ENCODE measurements at places on chromosomes 3 and 15.
A peak's percentile ranks its signal among the peaks of the same experiment; 100 is the strongest.

- DNase-seq = no peak
Observed at GRCh38 chr3:31767920-31768319, 213.1 kb downstream of the OSBPL10 start.

- DNase-seq = no peak
Observed at GRCh38 chr3:24713516-24713915, 218.9 kb upstream of the THRB start.

DNA sequence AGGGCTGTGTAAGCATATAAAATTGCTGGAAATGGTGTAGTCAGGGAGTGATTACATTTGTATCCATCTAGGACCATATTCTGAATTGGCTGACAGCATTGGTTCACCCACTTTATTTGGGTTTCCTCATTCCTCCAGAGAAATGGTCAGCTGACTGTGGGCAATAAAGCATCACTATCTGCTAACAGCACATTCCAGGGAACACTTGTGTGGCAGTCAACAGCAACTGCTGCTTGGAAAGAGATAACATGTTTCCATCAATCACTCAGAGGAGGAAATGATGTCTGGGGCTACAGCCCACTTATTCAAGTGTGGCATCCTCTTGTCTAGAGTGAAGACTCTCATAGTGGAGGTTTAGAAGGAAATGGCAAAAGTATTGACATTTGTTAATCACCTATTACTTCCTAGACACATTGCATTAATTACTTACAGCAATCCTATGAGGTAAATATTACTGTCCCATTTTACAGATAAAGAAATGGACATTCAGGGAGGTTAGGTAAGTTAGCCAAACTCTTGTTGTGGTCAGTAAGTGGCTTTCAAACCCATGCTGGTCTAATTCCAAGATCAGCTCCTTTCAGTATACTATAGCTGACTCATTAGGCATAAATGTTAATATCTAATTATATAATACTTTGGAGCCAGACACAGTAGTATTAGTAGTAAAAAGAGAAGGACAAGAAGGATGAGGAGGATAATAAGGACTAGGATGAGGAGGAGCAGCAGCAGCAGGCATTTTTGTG, 247.8 kb downstream of the ALCAM start:
- DNase-seq = no peak

GRCh38 chr15:60392601-60392985, 5.2 kb downstream of the ANXA2 start:
- DNase-seq = no peak

GRCh38 chr3:120597445-120598049, 1.4 kb downstream of the NDUFB4 start:
- no peak for DNase-seq

- no peak for DNase-seq
Observed at GRCh38 chr3:113148284-113148683, 63.1 kb upstream of the BOC start.

DNA sequence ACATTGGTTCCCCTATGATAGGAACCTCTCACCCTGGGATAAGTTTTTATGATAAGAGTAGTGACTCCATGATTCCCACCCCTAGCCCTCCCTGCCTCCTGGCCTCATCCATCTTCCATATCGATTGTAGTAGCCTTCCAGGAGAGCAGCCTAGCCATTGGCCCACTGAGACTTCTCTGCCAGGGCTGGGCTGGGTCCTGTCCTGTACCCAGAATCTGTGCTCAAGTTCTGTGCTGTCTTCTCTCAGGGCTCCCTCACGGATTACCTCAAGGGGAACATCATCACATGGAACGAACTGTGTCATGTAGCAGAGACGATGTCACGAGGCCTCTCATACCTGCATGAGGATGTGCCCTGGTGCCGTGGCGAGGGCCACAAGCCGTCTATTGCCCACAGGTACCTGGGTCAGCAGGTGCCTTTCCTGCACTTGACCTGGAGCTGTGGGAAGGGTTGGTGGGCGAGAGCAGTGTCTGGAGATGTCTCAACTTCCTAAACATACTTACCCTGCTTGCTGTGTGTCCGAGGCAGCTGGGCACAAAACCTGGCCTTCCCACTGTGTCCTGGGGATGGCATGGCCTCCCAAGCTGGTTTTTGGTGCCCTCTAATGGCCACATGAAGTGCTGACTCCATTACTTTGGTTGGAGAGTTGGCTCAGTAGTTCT, 16.6 kb upstream of the EXOG start:
- peak; percentile 45 for DNase-seq

GRCh38 chr15:61755467-61755866, 304.8 kb downstream of the VPS13C start:
- DNase-seq = no peak

GRCh38 chr3:11803977-11804892, 42.5 kb downstream of the TAMM41 start:
- peak; percentile 52 for DNase-seq

GRCh38 chr15:34128898-34129297, 27.0 kb downstream of the PGBD4 start:
- no peak for DNase-seq

- DNase-seq = peak; percentile 53
Observed at GRCh38 chr3:96354742-96355141, 459.7 kb upstream of the EPHA6 start.

GRCh38 chr15:46525984-46526725, 891.3 kb downstream of the SQOR start:
- DNase-seq = no peak

DNA sequence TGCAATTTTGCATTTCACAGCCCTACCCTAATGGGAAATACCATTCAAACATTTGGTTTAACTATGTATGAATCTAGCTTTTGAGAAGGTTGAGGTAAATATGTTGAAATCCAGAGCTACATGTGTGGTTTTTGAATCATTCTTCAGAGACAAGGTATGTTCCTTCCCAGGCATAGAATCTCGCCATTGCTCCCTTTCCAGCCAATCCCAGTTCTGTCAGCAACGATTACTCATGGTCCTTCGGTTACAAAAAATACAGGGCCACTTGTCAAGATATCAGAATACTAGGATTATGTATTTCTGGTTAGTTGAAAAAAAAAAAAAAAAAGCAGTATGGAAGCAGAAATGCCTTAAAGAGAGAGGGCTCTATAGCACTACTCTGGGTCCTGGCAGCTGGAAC, 182.4 kb downstream of the RBMS3 start:
- DNase-seq = no peak

GRCh38 chr3:179299999-179300613, 22.7 kb upstream of the ZNF639 start:
- DNase-seq = no peak

GRCh38 chr3:13850161-13850945, 29.5 kb downstream of the WNT7A start:
- peak; percentile 91 for DNase-seq

GRCh38 chr3:17749281-17749680, 6.8 kb upstream of the TBC1D5 start:
- peak; percentile 48 for DNase-seq

- DNase-seq = no peak
Observed at GRCh38 chr3:25142609-25143355, 285.3 kb upstream of the RARB start.

GRCh38 chr3:130582457-130583153, 65.6 kb downstream of the COL6A6 start:
- no peak for DNase-seq

DNA sequence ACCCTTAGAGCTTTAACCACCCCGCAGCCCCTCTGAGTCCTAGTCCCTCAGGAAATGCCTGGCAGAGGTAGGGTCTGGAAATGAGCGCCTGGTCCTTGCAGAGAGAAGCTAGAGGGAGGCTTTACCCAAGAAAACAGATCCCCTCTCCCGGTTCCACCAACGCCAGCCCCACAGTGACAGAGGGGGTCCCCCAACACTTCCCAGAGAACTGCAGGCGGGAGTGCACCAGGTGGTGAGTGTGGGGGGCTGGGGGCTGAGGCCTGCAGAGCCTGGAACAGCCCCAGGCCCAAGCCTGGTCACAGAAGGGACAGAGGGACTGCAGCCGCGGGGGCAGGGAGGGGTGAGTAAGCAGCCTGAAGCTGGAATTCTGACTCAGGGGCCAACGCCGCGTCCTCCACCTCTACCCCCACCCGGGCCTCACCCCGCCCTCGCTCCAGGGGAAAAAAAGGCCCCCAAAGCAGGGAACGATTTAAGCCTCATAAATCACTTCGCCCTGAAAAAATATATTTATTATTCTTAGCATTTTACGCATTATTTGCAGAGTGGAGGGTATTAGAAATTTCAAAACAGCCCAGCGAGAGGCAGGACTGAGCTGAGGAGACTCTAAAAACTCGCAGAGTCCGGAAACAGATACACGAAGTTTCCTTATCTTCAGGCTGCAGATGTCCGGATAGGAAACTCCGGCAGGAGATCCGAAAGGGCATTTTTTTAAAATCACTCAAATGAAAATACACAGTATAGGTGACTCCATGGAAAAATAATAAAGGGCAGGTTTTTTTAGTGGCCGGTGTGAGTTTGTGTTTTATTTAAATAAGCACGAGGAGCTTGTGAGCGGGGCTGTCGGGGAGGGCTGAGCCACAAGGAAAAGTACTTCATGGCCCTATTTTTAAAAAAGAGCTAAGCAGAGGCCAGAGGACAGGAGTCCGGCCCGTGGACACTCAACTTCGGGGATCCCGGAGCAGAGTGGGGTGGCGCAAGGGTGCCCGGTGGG, 10.0 kb downstream of the GATA2 start:
- peak; percentile 37 for DNase-seq

DNA sequence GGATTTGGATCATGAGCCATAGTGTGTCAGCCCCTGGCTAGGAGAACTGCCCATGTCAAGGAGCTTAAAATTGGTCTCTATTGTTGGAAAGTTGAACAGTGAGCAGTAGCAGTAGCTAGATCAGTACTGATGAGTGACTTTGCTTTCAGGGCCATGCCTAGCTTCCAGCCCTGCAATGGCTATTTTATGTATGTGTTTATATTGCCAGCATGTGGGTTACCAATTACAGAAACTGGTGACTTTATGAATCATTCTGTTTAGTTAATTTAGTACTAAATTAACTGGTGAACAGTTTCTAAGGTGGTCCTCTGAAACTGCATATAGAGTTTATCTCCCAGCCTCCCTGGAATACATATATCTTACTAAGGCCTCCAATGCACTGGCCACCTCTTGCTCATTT, 908.1 kb upstream of the ALCAM start:
- no peak for DNase-seq

DNA sequence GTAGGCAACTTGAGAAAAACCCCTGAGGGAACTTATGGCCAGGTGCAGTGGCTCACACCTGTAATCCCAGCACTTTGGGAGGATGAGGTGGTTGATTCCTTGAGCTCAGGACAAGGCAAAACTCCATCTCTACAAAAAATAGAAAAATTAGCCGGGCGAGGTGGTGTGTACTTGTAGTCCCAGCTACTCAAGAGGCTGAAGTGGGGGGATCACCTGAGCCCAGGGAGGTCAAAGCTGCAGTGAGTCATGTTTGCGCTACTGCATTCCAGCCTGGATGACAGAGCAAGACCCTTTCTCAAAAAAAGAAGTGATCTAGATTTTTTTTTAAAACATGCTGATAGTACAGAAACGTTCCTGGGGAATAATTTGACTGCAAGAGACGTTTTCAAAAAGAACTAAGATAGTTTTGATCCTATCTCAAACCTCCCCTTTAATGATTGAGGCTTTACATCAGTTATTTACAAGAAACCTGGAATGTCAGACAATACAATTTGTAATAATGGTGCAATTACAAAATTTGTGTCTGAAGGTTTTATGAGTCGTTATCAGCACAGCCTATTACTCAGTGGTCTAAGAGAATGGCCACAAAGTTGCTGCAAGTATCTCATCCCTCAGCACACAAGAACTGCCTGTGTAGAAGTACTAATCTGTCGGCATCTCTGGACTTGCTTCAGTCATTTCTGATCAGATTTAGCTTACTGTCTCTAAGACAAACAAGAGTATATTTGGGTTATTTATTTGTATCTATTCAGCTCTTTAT, 32.2 kb upstream of the KLHL25 start:
- no peak for DNase-seq

DNA sequence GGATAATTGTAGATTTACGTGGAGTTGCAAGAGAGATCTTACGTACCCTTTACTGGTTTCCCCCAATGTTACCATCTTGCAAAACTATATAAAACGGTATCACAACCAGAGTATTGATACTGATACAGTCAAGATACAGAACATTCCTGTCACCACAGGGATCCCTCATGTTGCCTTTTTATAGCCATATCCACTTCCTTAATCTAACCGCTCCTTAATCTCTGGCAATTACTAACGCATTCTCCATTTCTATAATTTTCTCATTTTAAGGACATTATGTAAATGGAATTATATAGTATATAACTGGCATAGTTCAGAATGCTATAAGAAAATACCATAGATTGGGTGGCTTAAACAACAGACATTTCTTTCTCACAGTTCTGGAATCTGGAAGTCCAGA, 61.1 kb downstream of the SEC22A start:
- no peak for DNase-seq

GRCh38 chr15:79257454-79257853, 25.1 kb upstream of the ANKRD34C start:
- DNase-seq = peak; percentile 97

DNA sequence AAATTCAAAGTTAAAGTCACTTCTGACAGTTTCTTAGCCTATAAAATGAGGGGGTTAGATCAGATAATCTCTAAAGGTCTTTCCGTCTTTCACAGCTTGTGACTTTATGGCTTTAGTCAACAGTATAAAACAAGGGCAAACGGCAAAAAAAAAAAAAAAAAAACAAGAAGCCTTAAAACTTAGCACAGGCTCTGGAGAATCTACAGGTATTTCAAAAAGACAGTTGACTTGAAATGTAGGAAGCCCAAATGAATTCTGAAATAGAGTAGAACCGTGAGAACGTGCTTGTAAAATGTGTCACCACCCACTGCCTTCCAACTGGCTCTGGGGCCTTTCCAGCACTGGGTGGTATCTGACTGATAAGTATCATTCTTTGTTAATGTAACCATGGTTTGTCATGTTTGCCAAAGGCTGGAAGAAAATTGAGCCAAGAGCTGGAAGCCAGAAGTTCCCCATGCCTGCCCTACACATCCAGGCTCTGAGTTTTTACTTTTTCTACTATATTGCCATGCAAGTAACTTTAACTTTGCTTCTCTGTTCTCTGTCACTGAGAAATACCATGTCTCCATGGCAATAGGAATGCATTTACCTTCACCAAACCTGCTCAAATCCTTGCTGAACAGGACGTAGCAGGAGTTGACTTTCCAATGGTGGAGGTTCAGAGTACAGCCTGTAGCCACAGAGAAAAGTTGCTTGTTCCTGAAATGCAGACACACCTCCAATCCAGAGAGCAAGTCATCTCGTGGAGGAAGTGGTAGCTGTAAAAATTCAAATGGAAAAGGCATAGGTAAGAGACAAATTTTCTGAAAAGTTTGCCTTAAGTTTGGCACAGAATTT, 35.8 kb upstream of the THSD4 start:
- DNase-seq = peak; percentile 57

GRCh38 chr3:39173318-39174125, 18.9 kb downstream of the XIRP1 start:
- DNase-seq = no peak

- no peak for DNase-seq
Observed at GRCh38 chr3:128222796-128223385, 69.6 kb downstream of the EEFSEC start.

DNA sequence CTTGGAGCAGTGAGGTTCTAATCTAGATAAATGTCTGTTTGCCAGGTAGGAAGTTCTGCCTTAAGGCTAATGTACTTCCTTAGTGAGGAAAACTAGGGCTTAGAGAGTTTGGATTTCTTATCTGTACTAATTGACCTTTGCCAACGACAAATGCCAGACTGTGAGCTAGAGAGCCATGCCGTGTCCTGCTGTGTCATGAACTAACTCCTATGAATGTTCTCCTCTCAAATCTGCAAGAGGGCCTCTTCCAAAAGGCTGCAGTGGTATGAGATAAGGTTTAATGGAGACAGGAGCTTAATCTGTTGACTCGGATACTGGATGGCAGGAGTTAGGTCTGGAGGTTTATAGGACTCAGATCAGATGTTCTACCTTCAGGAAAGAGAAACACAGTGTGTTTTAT, 524.9 kb downstream of the NTRK3 start:
- DNase-seq = no peak
